Stimulated activated CD8-positive, alpha-beta memory T cell treated with anti-CD3 and anti-CD28 coated beads, Interleukin-15, amount 100 ng/mL, for 48 hours (primary cell): ENCODE measurements at places on chromosomes 3 and 15.

- DNase-seq, result no peak
Measured at GRCh38 chr3:49654955-49655556, 19.1 kb upstream of the APEH start.

- no peak for DNase-seq
Measured at GRCh38 chr3:147113293-147114044, 292.9 kb downstream of the ZIC4 start.

- DNase-seq, result no peak
Measured at GRCh38 chr3:31448035-31448881, 84.5 kb upstream of the STT3B start.

DNA sequence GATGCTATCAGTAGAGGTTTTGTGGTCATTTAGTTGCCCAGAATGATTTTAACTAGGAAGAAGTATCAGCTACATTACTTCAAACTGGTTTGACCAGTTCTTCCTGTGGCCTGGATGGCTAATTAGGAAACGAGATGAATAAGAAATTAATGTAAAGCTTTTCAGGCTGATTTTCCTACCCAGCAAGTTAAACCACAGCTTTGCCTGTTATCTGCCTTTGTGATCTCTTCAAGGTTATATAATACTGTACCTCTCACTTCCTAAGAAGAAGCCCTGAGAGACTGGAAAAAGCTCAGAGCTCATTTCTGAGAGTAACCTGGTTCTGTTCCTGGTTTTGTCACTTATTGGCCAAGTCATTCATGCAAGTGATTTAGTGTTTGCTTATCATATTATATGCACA lies 782.2 kb upstream of the GOLIM4 start:
- DNase-seq, result no peak

DNA sequence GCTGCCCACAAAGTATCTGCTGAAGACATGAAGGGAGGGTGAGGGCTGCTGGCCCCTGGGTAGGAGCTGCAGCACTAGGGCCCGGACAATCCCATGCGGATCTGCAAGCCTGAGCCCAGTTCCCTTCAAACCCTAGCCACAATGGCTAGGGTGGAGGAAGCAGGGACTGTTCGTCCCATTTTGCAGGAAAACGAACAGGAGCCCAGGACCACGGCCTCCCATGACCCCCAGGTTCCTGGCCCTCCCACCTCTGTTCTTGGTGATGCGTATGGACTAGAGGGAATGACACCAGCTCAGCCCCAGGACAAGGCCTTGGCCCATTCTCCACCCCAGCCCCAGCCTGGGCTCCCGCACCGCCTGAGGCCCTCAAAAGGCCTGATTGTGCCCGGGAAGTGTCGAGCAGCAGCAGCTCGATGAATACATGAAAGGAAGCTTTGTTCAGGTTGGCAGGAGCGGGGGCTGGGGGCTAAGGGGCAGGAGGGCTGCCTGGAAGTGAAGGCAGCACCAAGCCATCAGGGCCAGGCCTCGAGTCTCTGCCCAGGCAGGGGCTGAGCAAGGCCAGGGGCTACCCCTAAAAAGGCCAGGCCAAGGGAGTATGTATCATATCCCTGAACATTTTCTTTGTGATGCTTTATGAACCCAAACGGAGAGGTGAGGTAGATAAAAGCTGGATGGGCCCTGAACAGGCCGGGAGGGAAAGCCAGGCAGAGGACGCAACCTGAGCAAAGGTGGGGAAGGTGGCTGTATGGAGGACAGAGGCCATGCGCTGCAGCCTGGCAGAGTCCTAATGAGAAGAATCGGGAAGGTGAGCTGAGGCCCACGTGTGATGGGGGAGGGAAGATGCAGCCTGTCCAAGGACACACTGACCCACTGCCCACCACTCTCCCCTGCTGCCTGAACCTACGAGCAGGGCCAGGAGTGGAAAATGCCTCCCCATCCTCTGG lies 12.2 kb downstream of the SEMA7A start:
- DNase-seq, result no peak

DNA sequence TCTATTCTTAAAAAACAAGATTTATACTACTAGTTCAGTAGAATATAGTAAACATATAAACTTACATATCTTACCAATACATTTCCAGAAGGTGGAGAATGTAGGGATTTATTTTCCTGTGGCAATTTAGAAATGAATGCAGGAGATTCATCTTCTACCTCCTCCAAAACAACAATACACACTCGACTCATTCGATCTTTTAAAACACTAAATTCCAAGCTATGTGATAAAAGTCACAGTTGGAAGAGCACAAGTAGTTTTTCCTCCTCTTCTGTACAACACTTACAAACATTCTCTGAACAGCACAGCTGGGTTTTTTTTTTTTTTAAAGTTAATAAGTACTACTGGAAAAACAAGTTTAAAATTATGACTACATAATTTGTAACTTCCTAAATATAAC lies 1.4 kb downstream of the ANKRD28 start:
- no peak for DNase-seq

DNA sequence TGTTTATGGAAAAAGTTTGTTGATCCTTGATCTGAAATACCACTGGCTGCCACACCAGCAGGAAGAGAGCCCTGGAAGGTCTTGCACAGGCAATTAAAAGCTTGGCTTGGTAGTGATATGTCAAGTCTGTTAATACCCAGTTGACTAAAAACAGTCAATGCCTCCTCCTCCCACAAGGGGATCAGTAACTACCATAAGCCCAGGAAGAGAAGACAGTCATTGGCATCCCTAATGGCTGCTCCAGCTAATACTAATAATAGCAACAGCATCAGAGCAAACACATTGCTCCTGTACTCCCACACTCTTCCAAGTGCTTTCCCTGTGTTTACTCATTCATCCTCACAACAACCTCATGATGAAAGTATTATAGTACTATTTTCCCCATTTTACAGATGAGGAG lies 528.6 kb downstream of the TAFA4 start:
- no peak for DNase-seq

GRCh38 chr15:100261302-100262240 lies 80.2 kb downstream of the ADAMTS17 start:
- DNase-seq, result no peak

- DNase-seq, result no peak
Measured at GRCh38 chr3:166195808-166196207, 358.6 kb upstream of the BCHE start.

GRCh38 chr3:178585454-178585853 lies 49.2 kb downstream of the KCNMB2 start:
- no peak for DNase-seq

- DNase-seq, result no peak
Measured at GRCh38 chr3:131973731-131974130, 61.1 kb downstream of the CPNE4 start.

DNA sequence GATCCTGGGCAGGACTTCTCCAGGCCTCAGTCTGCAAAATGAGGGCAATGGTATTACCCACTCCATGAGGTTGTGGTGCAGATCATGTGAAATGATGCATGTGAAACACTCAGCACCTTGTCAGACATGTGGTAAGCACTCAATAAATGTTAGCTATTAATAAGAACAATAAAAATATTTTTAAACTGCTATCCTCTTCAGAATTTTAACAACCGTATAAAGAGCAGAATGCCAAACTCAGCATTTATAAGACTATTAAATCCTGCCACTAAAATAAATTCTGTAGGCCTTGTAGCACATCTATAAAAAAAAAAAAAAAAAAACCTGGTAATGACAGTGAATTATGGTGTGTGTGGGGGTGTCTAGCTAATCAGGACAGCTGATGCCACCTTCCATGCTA lies 213.9 kb upstream of the UMPS start:
- no peak for DNase-seq
